ENCODE measurements at places on chromosomes 6 and 20.

- DNase-seq = no peak
Observed at GRCh38 chr6:167666571-167667203, 160.0 kb upstream of the AFDN start.

- DNase-seq = no peak
Observed at GRCh38 chr20:59568509-59569024, 35.8 kb upstream of the PHACTR3 start.

GRCh38 chr6:128069188-128069587, 168.3 kb upstream of the THEMIS start:
- no peak for DNase-seq

DNA sequence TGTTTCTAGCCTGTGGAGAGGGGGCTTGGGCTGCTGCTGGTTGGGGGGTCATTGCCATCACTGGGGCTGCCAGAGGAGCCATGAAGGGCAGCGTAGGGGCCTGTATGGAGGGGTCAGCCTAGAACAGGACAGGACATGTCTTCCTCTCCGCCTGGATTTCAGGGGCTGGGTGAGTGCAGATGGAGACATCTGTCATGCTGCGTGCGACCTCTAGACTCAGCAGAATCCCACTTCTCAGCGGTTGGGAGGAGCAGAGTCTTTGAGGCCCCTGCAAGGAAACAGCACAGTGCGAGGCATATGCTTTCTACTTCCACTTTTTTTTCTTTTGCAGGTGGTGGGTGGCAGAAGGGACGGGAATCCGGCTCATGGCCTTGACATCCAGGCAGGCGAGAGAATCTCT, 67.9 kb downstream of the EZR start:
- DNase-seq = no peak

DNA sequence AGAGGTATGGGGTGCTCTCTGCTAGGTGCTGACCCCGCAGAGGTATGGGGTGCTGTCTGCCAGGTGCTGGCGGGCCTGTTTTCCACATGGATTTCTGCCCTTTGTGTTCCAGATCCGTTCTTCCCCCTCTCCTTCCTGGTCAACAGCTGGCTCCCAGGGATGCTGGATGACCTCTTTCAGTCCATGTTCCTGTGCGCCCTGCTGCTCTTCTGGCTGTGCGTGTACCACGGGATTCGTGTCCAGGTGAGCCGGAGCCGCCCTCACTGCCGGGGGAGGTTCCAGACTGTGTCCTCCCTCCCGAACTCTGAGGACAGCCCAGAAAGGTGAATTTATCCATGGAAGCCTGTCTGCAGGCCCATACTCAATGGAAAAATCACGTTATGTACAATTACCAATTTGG, 36.3 kb downstream of the DYNLT1 start:
- DNase-seq = no peak
